ENCODE measurements at places on chromosomes 1 and 21. TPM values are rescaled to one million over a fixed set of nuclear protein-coding genes. Genes with fewer than 3 reads are reported as not detected.

Gene TMEM52
- 2.5 TPM for total RNA-seq

Gene KCNK1
- total RNA-seq = 14.6 TPM

Gene OR2G6
- 0.04 TPM for total RNA-seq

Gene LCE2B
- total RNA-seq = not detected

Gene TEKT2
- total RNA-seq = 2.6 TPM

Gene PTPRC
- not detected for total RNA-seq

Gene GBP7
- total RNA-seq = not detected

Gene TNFRSF8
- total RNA-seq = 0.53 TPM

Gene AIRE
- 0.23 TPM for total RNA-seq

Gene ZBTB18
- total RNA-seq = 43.8 TPM

GRCh38 chr1:25702101-25702775, 85.6 kb downstream of the MAN1C1 start:
- no peak overlapping the region for H3K4me3 ChIP-seq
- H3K27me3 ChIP-seq = peaks cover 4% of the 10 kb centered on the region
- DNase-seq = no peak
- no peak overlapping the region for H3K27ac ChIP-seq
- no peaks in the 10 kb centered on the region for H3K36me3 ChIP-seq

GRCh38 chr1:110120960-110121561, 8.8 kb downstream of the UBL4B start:
- DNase-seq = no peak
- H3K27ac ChIP-seq = no peak overlapping the region
- H3K4me3 ChIP-seq = no peak overlapping the region
- H3K27me3 ChIP-seq = no peaks in the 10 kb centered on the region
- H3K36me3 ChIP-seq = peaks cover 12% of the 10 kb centered on the region

- H3K4me1 ChIP-seq = no peaks in the 10 kb centered on the region
- no peak for DNase-seq
- H3K4me3 ChIP-seq = no peak overlapping the region
- no peaks in the 10 kb centered on the region for H3K27me3 ChIP-seq
- peaks cover 21% of the 10 kb centered on the region for H3K36me3 ChIP-seq
- no peak overlapping the region for H3K27ac ChIP-seq
Measured at GRCh38 chr21:14223365-14223764, 7.4 kb downstream of the RBM11 start.

DNA sequence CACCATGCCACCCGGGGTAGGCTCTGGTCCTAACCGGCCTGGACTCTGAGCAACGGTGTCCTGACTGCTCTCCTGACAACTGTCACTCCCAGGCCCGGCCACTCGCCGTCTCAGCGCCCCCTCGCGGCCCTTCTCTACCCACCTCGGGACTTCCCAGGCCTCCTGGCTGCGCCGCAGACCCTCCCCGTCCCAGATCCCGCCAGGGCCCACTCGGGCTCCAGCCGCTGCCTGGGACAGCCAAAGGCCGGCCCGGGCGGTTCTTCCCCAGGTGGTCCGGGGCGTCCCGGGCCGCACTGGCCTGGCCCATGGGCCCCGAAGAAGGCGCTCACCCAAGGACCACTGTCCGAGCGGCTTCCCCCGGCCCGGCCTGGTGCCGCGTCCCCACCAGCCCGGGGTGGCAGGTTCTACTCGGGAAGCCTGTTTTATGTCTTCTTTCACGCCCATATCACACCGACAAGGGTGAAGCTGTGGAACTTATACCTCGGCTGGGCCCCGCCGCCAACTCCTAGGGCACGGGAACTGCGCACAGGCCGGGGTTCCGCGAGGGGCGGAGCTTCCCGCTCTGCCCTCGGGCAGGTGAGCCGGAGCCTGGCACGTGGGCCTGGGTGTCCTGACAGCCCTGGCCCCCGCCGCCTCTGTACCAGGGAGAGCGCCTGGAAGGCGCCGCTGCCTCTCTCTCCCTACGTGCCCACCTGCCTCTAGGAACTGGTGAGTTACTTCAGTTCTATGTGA, 138.3 kb downstream of the TTLL7 start:
- DNase-seq = peak; percentile 76
- peaks cover 12% of the 10 kb centered on the region for H3K27me3 ChIP-seq
- H3K36me3 ChIP-seq = no peaks in the 10 kb centered on the region
- peak overlapping the region; percentile 70 for H3K4me3 ChIP-seq
- H3K4me1 ChIP-seq = peaks cover 14% of the 10 kb centered on the region

DNA sequence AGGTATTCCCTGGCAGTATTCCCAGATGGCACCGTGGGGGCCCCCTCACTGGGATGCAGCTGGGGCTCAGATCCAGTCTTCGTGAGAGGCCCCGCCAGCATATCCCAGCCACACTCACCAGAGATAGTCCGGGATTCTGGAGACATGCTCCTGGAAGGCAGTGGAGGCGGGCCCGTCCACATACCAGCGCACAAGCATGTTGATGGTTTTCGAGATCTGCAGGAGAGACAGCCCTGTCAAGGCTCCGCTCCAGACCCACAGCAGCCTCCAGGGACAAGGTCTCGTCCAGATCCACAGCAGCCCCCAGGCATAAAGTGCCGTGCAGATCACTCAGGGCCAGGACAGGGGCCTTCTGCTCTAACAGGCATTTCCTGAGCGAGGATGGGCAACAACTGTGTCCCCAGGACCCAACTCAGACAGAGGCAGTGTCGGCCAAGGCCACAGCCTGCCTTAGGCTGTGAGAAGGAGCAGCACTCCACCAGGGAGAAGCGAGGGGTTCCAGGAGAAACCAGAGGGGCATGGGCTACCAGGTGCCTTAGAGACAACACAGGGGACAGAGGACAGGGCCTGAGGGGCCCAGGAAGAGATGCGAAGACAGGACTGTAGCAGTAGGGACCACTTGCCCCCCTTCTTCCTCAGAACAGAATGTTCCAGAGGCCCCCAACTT, 14.8 kb downstream of the LSS start:
- H3K4me1 ChIP-seq = no peaks in the 10 kb centered on the region
- no peak for DNase-seq
- no peaks in the 10 kb centered on the region for H3K27me3 ChIP-seq
- peaks cover 7% of the 10 kb centered on the region for H3K36me3 ChIP-seq
- H3K4me3 ChIP-seq = no peak overlapping the region

- H3K4me3 ChIP-seq = no peak overlapping the region
- no peaks in the 10 kb centered on the region for H3K36me3 ChIP-seq
- H3K27ac ChIP-seq = no peak overlapping the region
- H3K27me3 ChIP-seq = no peaks in the 10 kb centered on the region
- DNase-seq = no peak
Measured at GRCh38 chr1:234585330-234586055, 24.5 kb downstream of the IRF2BP2 start.

DNA sequence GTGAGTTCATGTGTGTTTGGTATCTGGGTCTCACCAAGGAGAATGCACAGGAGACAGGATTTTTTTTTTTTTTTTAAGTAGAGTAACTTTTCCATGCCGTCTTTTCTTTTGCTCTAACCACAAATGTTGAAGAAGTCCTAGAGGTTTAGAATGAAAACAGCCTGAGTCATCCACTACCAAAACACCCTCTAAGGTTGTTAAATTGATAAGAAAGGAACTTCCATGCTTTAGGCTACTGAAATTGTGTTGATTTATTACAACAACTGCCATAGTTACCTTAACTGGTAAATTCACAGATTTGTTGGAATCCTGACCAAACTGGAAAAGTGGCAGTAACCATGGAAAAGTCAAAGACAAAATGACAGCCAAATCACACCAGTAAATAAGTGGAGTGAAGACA, 375.6 kb downstream of the AMY1C start:
- H3K27me3 ChIP-seq = no peaks in the 10 kb centered on the region
- H3K36me3 ChIP-seq = no peaks in the 10 kb centered on the region
- no peak overlapping the region for H3K27ac ChIP-seq
- H3K4me1 ChIP-seq = peaks cover 3% of the 10 kb centered on the region
- no peak overlapping the region for H3K4me3 ChIP-seq

GRCh38 chr1:215992620-215993019, 425.5 kb downstream of the KCTD3 start:
- H3K4me1 ChIP-seq = peaks cover 6% of the 10 kb centered on the region
- H3K27me3 ChIP-seq = no peaks in the 10 kb centered on the region
- no peak overlapping the region for H3K27ac ChIP-seq
- H3K36me3 ChIP-seq = no peaks in the 10 kb centered on the region

GRCh38 chr1:240800291-240800690, 188.3 kb upstream of the GREM2 start:
- no peak overlapping the region for H3K4me3 ChIP-seq
- no peak for DNase-seq
- peaks cover 9% of the 10 kb centered on the region for H3K4me1 ChIP-seq
- H3K27me3 ChIP-seq = peaks cover 28% of the 10 kb centered on the region

GRCh38 chr21:32978331-32979270, 47.1 kb upstream of the OLIG2 start:
- H3K36me3 ChIP-seq = no peaks in the 10 kb centered on the region
- no peaks in the 10 kb centered on the region for H3K4me1 ChIP-seq
- no peak overlapping the region for H3K27ac ChIP-seq
- peaks cover 69% of the 10 kb centered on the region for H3K27me3 ChIP-seq
- DNase-seq = no peak
- no peak overlapping the region for H3K4me3 ChIP-seq

DNA sequence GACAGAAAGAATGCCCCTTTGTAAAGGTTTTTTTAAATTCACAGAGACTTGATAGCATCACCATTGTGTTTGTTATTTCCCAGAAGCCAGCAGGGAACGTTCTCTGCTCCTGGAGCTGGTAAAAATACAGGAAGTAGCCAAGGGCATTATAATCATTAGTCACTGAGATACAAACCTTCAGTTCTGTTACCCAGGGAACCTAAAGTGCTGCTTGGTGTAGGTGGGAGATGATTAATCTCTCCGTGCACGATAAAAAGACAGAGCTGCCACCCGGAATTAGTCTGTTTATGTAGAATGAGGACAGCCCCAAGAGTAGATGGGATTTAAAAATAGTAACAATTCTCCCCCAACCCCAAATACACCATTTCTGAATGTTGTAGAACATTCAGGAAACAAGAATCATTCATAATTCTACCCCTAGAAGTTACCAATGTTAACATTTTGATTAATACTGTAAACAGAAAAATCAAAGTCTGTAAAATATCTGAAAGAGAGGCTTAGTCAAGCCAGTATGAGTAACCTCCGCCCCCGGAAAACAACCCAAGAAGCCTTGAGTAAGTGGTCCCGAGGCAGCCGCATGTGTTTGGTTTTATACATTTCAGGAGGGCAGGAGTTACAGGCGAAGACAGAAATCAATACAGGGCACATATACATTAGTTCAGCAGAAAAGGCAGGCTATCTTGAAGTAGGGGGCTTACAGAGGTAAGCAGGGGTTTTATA, 45.3 kb upstream of the CTBS start:
- peak overlapping the region; percentile 67 for H3K27ac ChIP-seq
- peaks cover 6% of the 10 kb centered on the region for H3K36me3 ChIP-seq
- H3K4me1 ChIP-seq = peaks cover 20% of the 10 kb centered on the region
- no peak for DNase-seq
- no peaks in the 10 kb centered on the region for H3K27me3 ChIP-seq

GRCh38 chr1:12519693-12520364, 98.2 kb downstream of the DHRS3 start:
- no peaks in the 10 kb centered on the region for H3K27me3 ChIP-seq
- H3K4me3 ChIP-seq = no peak overlapping the region
- H3K4me1 ChIP-seq = peaks cover 31% of the 10 kb centered on the region
- H3K36me3 ChIP-seq = peaks cover 6% of the 10 kb centered on the region

DNA sequence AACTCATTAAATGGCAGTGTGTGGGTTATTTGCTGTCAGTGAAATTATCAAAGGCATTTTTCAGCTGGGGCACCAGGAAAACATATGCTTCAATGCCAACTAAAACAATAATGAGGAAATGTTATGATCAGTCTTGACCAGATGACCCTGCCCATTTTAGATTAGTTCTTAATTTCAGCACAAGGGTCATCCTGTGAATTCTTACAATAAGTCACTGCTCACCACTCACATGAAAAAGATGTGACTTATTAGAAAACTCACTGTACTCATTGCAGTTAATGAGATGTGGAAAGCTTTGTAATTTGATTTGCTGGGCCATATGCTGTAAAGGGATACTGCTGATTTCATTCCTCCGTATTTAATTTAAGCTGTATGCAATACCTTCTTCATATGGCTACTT, 178.5 kb upstream of the LMO4 start:
- peaks cover 50% of the 10 kb centered on the region for H3K27me3 ChIP-seq
- H3K27ac ChIP-seq = no peak overlapping the region
- peaks cover 33% of the 10 kb centered on the region for H3K4me1 ChIP-seq

- H3K27ac ChIP-seq = peak overlapping the region; percentile 87
- peak overlapping the region; percentile 93 for H3K4me3 ChIP-seq
- no peaks in the 10 kb centered on the region for H3K27me3 ChIP-seq
- DNase-seq = no peak
Measured at GRCh38 chr1:167723707-167724323, 2.0 kb downstream of the MPZL1 start.

DNA sequence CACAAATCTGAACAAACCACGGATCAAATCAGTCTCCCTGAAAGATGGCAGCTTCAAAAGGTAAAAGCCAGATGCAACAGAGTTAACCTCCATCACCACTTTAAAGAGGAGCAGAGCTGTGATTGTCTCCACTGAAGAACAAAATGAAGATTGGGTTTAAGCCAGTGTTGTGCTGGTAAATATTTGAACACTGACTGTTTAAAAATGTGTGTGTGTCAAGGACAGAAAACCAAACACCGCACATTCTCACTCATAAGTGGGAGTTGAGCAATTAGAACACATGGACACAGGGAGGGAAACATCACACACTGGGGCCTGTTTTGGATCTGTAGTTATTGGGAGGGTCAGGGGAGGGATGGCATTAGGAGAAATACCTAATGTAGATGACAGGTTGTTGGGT, 83.9 kb downstream of the ST6GALNAC5 start:
- H3K4me1 ChIP-seq = no peaks in the 10 kb centered on the region
- DNase-seq = no peak
- H3K4me3 ChIP-seq = no peak overlapping the region
- H3K36me3 ChIP-seq = no peaks in the 10 kb centered on the region
- H3K27ac ChIP-seq = no peak overlapping the region

- H3K4me1 ChIP-seq = no peaks in the 10 kb centered on the region
- H3K27me3 ChIP-seq = no peaks in the 10 kb centered on the region
- H3K4me3 ChIP-seq = no peak overlapping the region
- no peak for DNase-seq
Measured at GRCh38 chr1:198373376-198373775, 167.1 kb downstream of the ATP6V1G3 start.

DNA sequence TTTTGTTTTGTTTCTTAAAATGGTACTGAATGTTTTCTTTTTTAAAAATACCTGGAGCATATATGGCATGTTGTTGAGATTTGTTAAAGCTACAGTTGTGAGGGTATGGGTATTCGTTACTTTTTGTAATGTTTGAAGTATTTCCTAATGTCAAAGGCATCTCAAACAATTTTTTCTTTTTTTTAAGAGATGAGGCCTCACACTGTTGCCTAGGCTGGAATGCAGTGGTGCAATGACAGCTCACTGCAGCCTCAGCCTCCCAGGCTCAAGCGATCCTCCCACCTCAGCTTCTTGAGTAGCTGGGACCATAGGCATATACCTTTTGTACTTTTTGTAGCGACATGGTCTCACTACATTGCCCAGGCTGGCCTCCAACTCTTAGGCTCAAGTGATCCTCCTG, 16.1 kb downstream of the CLCN6 start:
- no peaks in the 10 kb centered on the region for H3K27me3 ChIP-seq
- no peak overlapping the region for H3K4me3 ChIP-seq
- no peak for DNase-seq

DNA sequence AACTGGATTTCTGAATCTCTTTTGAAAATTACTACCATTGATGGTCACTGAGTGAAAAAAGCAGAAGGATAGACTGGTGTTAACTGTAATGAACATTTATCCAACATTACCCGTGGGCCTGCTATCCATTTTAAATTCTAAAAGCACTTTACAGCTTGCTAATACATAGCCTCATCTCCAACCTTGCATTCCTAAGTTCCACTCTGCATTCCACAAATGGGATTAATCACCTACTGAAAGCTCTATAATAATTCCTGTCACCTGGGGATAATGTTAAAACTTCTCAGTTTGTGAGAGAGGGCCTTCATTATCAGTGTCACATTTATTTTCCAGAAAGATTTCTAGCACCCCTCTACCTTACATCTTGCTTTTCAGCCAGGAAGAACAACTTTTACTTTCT, 38.2 kb downstream of the PTPRC start:
- H3K27me3 ChIP-seq = no peaks in the 10 kb centered on the region
- H3K27ac ChIP-seq = peak overlapping the region; percentile 90
- DNase-seq = no peak
